ENCODE measurements at places on chromosomes 3 and 15. TPM values are rescaled to one million over a fixed set of nuclear protein-coding genes. Genes with fewer than 3 reads are reported as not detected.
A peak's percentile ranks its signal among the peaks of the same experiment; 100 is the strongest.

Gene TMEM207
- not detected for total RNA-seq

- DNase-seq = no peak
These were observed 79.3 kb downstream of the EOMES start for GRCh38 chr3:27642796-27643195.

DNA sequence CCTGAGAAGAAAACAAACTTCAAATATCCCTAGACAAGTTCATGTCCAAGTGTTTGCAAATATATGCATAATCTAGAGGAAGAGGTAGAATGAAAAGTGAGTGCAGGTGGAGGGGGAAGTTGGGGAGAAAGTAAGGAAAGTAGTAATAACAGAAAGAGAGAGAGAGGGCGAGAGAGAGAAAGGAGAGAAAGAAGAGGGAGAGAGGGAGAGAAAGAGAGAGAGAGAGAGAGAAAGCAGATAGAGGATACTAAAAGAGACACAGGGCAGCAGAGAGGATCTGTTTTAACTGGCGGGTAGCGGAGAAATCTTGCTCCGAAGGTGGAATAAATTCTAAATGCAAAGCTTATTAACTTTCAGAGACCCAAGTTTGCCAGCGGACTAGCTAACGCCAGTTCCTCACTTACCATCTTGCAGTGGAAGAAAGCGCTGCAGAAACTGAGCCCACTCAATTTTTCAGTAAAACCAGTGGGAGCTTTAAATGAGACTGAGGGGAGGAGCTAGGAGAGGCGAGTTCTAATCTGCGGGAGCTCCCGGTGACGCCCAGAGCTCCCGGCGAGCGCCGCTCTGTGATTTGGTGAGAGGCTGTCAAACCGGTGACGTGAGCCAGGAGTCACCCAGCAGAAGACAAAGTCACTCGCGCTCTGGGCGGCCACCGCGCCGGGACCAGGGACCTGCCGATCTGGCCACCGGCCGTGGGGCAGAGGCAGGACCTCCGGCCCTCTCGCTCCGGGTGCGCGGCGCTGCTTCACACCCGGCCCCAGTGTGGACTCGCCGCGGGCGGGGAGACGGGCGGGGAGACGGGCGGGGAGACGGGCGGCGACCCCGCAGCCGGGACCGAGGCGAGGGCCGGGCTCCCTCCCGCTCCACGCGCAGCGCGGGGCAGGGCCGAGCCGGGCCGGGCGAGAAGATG lies at the start of gene GMNC:
Gene GMNC (minus strand): TSS at position 486 of the 910 bp plus-strand sequence. CDS start 79 bp downstream, at position 407.
- peak; percentile 93 for DNase-seq

DNA sequence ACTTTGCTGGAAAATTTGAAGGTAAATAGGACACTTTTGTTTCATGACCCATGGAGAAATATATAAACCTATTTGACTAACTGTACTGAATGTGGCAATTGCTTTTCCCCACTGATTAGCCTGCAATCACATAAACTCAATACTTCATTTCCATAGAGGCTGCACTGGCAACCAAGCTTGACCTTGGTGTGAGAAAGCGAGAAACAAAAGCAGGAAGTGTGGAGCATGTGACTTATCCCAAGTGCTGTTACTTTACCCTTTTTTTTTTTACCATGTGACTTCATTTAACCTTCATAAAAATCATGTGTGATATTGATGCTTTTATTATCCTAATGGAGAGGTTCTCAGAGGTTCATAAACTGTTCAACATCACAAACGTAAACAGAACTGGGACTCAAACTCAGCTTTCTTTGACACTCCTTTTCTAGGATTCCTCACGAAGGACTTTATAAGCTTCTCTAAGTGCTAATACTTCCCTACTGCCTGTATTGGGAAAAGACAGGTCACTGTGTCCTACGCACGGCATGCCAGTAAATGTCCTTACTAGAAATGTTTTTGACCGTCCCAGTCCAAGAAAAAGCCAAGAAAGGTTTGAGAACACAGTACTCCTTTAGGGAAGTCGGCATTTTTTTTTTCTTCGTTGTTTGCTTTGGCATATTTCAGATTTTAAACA lies 34.9 kb upstream of the ZNF385D start:
- no peak for DNase-seq

GRCh38 chr15:31161951-31162350 lies 60.4 kb upstream of the TRPM1 start:
- no peak for DNase-seq

Gene FXR1
- 205 TPM for total RNA-seq

Gene UBL7
- total RNA-seq = 48.3 TPM

Gene ANP32A
- 180 TPM for total RNA-seq

DNA sequence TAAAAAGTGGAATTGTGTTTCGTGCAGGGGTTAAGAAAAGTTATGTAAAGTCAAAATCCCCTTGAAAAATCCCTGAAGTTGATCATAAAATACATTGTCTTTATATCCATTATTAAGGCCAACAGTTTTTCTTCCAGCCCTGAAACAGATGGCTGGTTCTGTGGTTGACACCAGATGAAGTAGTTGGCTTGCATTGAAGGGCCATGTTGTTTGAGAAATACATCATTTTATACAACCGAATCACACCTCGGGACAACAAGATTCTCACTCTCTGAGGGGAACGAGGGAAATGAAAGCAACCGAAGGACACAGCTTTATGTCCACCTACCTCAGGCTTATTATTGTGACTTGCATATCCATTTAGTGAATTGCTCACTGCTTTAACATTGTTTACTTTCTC lies 126.0 kb upstream of the MITF start:
- DNase-seq = no peak

- DNase-seq = no peak
These were observed 72.6 kb downstream of the FRMD4B start for GRCh38 chr3:69313251-69313650.

- DNase-seq = no peak
These were observed 150.2 kb upstream of the SUCLG2 start for GRCh38 chr3:67804578-67804977.

Gene SLC22A14
- 0.24 TPM for total RNA-seq

GRCh38 chr15:81880314-81880713 lies 165.5 kb downstream of the MEX3B start:
- no peak for DNase-seq

GRCh38 chr15:44775953-44776352 lies 39.6 kb downstream of the TRIM69 start:
- DNase-seq = no peak

GRCh38 chr15:67331676-67332075 lies 77.1 kb downstream of the IQCH start:
- DNase-seq = no peak

Gene SKOR1
- total RNA-seq = 0.24 TPM

- DNase-seq = no peak
These were observed 61.9 kb downstream of the TRPM7 start for GRCh38 chr15:50624616-50625168.

GRCh38 chr15:90191344-90191687 lies 9.8 kb upstream of the SEMA4B start:
- DNase-seq = no peak

Gene SPSB4
- total RNA-seq = 4.9 TPM

- no peak for DNase-seq
These were observed 449.0 kb downstream of the NLGN1 start for GRCh38 chr3:173846584-173846983.

Gene CHRD
- total RNA-seq = 7.0 TPM

DNA sequence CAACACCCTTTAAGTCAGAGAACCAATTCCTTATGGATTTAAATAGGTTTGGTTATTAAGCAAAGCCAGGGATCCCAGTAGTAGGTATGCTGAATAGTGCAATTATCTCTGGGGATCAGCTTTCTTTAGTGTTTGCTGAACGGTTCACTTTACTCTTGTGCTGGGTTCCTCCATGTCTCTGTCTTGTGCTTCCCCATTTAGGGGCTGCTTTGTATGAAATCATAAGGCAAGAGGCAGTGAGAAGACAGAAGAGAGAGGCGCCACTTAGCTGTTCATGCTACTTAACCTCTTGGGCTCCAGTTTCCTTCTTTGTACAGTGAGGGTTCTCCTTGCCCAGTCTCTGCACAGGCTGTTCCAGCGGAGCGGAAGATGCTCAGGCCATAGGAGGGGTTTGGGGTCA lies 3.5 kb downstream of the ST6GAL1 start:
- DNase-seq = no peak

- DNase-seq = no peak
These were observed 49.0 kb downstream of the MEF2A start for GRCh38 chr15:99614749-99615288.

Gene OR5H2
- total RNA-seq = not detected

Gene IL17RD
- 4.3 TPM for total RNA-seq

Gene SV2B
- total RNA-seq = 3.7 TPM

- DNase-seq = no peak
These were observed 61.4 kb upstream of the PARL start for GRCh38 chr3:183946037-183946436.

DNA sequence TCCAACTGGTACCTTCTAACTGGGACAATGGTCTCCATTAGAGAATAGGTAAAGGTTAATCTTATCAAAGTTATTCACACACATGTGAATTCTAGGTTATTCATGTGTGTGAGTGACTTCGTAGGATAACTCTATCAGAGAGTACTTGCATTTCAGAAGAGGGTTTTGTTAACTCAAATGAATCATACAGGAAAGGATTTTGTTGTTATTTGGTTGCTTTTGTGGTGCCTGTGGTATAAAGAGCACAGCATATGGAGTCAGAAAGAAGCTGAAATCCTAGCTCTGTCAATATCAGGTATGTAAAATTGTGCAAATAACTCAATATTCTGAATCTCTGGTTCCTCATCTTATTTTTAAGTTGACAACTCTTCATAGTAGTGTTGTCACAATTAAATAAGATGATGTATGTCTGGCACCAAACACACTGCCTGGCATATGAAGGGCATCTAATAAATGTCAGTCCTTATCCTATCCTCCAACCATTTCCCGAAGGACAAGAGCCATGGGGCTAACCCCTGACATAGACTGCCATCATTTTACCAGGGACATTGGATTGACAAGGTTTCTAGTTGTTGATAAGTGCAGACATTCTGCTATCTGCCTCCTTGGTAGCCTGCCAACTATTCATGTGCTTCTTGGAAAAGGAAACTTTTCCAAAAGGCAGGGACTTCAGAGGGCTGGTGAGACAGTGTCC lies 48.7 kb upstream of the CMSS1 start:
- DNase-seq = no peak

DNA sequence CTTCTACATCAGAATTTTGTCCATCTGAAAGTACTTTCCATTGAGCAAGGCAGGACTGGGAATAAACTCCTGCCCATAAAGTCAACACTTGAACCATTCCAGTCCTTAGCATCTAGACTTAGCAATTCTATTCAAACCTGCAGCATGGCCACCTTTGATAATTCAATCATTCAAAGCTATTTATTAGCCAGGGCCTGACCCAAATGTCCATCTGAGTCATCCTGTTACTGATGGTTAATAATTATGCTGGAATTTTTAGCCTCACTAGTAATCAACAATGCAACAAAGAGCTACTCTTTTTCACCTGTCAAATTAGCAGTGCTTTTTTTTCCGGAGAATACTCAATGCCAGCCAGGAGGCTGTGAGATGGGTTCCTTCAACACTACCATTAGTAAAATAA lies 72.7 kb upstream of the SNRK start:
- DNase-seq = no peak

DNA sequence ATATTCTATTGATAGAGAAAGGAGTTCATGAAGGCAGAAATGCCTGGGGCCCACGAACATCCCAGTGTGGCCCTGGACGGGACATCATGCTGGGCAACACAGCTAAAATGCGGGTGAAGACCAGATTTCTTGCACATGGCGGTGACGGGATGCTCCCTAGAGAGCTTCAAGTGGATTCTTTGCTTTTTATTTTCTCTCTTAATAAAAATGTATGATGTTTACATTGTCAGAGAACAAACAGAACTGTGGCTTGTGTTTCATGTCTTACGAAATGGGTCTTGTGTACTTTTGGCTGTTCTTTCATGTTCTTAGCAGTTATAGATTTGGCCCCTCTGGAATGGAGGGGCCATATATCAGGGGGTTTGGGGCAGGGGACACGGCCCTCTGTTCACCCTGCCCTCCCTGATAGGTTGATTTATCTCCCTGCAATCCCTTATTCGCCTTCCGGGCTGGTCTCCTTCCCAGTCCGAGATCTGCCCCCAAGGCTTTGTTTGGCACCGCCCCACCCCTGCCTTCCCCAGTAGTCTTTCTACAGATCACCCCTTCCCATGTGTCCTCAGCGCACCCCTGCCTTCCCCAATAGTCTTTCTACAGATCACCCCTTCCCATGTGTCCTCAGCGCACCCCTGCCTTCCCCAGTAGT lies 68.7 kb upstream of the CGNL1 start:
- DNase-seq = no peak

GRCh38 chr3:158743664-158744566 lies 11.7 kb upstream of the RARRES1 start:
- DNase-seq = no peak

- no peak for DNase-seq
These were observed 439.7 kb downstream of the NTRK3 start for GRCh38 chr15:87816811-87817210.

Gene GRK7
- total RNA-seq = 0.08 TPM

GRCh38 chr3:153094386-153094785 lies 67.6 kb upstream of the RAP2B start:
- DNase-seq = no peak

DNA sequence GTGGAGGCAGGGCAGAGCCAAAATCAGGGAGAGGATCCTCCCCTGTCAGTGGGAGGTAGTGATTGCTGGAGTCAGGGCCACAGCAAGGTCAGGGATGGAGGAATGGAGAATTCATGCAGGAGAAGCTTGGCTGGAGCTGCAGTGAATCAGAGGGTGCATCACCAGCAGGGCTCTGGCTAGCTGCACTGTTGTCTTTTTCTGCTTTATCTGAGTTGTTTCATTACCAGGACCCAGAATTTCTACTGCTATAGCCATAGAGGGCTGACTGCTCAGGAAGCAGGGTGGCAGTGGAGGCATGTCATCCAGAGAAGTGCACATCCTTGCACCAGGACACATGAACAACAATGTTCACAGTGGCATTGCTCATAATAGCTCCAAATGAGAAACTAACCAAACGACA lies 113.5 kb upstream of the GALNT15 start:
- DNase-seq = no peak

Gene ZNF80
- total RNA-seq = not detected

Gene GHSR
- total RNA-seq = not detected

- DNase-seq = no peak
These were observed 10.6 kb upstream of the PARL start for GRCh38 chr3:183895296-183895695.

Gene CPN2
- 0.35 TPM for total RNA-seq

- DNase-seq = no peak
These were observed 7.4 kb downstream of the EPB42 start for GRCh38 chr15:43213466-43213865.

Gene TMEM266
- not detected for total RNA-seq

Gene PLCB2
- total RNA-seq = 4.6 TPM

Gene CHRFAM7A
- total RNA-seq = 3.8 TPM

- no peak for DNase-seq
These were observed 248.1 kb downstream of the ERC2 start for GRCh38 chr3:56219894-56220805.

- DNase-seq = no peak
These were observed 104.8 kb downstream of the ABHD5 start for GRCh38 chr3:43795491-43795890.

- DNase-seq = no peak
These were observed 500.2 kb downstream of the PDCD6IP start for GRCh38 chr3:34298653-34299052.

Gene FGF12
- 45.1 TPM for total RNA-seq

Gene CYP11A1
- total RNA-seq = 2.5 TPM

GRCh38 chr3:115790759-115791158 lies 167.4 kb downstream of the GAP43 start:
- DNase-seq = no peak
